ENCODE measurements at places on chromosomes 1 and 21.
A peak's percentile ranks its signal among the peaks of the same experiment; 100 is the strongest.

- DNase-seq, result no peak
Observed at GRCh38 chr1:111990026-111990877, 784 bp upstream of the KCND3 start.

GRCh38 chr1:16221499-16221898, 9.0 kb upstream of the ARHGEF19 start:
- DNase-seq, result no peak

DNA sequence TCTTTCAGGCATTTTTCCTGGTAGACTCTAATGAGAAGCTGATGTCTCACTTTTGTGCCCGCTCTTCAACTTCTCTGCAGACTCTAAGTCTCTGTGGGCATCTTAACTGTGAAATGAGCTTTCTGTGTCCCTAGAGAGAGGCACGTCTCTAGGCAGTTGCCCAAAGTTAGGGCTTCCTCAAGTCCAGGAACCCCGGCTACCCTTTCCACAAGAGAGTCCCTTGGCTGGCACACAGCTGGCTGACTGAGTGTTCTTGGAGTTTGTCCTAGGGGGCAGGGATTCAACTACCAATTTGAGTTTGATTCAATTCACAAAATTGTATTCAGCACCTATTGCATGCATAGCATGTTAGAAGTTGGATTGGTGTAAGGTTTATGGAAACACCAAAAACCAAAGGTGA, 1.4 kb downstream of the GPR61 start:
- DNase-seq, result peak; percentile 14

GRCh38 chr1:37878071-37878470, 18.7 kb upstream of the MTF1 start:
- no peak for DNase-seq

GRCh38 chr1:39822146-39822545, 33.5 kb upstream of the BMP8B start:
- no peak for DNase-seq

DNA sequence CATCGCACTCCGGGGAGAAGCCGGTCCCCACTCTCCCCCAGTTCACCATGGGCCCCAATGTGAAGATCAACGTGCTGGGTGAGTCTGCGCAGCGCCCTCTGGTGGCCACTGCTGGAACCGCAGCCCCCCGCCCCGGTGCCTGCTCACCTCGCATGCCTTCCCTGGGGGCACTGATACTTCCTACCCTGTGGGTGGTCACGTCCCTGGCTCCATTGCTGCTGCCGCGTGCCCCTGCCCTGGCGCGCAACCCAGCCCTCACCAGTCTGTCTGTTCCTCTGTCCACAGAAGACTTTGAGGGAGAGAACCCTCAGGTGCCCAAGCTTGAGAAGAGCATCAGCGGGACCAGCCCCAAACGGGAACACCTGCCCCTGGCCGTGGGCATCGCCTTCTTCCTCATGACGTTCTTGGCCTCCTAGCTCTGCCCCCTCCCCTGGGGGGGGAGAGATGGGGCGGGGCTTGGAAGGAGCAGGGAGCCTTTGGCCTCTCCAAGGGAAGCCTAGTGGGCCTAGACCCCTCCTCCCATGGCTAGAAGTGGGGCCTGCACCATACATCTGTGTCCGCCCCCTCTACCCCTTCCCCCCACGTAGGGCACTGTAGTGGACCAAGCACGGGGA, 7.6 kb downstream of the EFNA3 start:
- no peak for DNase-seq

DNA sequence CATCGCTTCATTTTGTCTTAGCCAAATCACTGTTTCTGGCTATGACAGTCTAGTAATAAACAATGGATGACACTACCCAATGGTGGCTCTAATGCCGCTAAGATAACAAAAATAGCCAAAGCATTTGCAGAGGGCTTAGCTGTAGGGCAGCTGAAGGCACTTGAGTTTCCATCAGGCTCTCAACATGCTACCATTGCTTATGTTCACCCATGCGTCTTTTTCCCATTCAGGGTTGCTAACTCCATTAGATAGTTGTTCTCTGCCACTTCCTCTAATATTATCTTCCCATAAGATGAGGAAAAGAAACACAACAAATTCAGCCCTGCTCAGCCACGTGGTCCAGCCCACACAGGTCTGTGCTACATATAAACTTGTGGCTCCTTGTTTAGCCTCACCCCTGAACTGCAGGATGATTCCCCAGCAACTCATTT, 159.6 kb downstream of the TOMM20 start:
- no peak for DNase-seq

GRCh38 chr21:34107606-34108005, 34.2 kb downstream of the MRPS6 start:
- no peak for DNase-seq

Measured in H1 (cell line).